SJCRH30 (cell line): ENCODE measurements at places on chromosomes 4 and X.
A peak's percentile ranks its signal among the peaks of the same experiment; 100 is the strongest.

DNA sequence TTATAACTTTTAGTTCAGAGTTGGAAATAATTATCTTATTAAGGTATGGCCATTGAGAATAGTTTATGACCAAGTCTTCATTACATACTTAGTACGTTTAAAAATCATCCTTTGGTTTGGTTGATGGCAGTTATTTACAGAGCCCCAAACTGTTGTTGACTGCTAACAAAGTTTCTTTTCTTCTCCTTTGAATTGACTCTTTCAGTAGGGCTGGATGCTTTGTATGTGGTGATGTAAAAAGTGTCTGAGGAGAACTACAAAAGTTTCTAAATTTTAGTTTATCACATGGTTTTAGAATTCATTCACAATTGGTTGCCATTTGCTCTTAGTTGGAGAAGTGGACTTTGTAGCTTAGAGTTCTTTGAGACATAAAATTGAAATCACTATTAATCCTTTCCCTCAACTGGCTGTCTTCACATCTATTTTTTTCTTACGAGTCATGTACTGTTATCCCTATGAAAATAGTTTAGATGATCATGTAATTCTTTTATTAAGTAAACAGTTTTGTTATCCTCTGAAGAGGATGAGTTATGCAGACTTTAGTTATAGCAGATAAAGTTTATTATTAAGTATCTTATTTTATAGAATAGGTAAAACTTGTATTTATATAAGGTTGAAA is 14.8 kb downstream of the PTPN13 start:
- no peak for DNase-seq

- DNase-seq: no peak
These were observed 8.5 kb downstream of the TIGD2 start for GRCh38 chr4:89119836-89120235.

- no peak for DNase-seq
These were observed 915 bp upstream of the RAB33B start for GRCh38 chr4:139453041-139453370.

- DNase-seq: peak; percentile 86
These were observed 24.3 kb upstream of the PGM2 start for GRCh38 chr4:37802068-37802666.

- peak; percentile 85 for DNase-seq
These were observed 192.2 kb upstream of the LEF1 start for GRCh38 chr4:108360754-108361445.
